PC-3 (cell line): ENCODE measurements at places on chromosomes 12 and 14. TPM values are rescaled to one million over a fixed set of nuclear protein-coding genes. Genes with fewer than 3 reads are reported as not detected.

ACSM4 gene
- total RNA-seq: not detected in 2 replicates

TEX52 gene
- not detected in 2 replicates for total RNA-seq

FAM90A1 gene
- total RNA-seq: not detected in 2 replicates

TXNDC16 gene
- 3.9 and 4.0 TPM in 2 replicates for total RNA-seq

CLEC12A gene
- total RNA-seq: not detected in 2 replicates

POMT2 gene
- total RNA-seq: 57.6 and 67.6 TPM in 2 replicates

TAS2R7 gene
- total RNA-seq: not detected in 2 replicates

NKX2-1 gene
- not detected in 2 replicates for total RNA-seq

ATL1 gene
- 0.63 and 1.3 TPM in 2 replicates for total RNA-seq

POTEG gene
- total RNA-seq: 0.12 TPM in 1 of 2 replicates, not detected in the other

OVCH1 gene
- not detected in 2 replicates for total RNA-seq

MAP1LC3B2 gene
- total RNA-seq: not detected in 2 replicates

WNT1 gene
- total RNA-seq: not detected in 2 replicates

SLC15A4 gene
- total RNA-seq: 19.4 and 20.8 TPM in 2 replicates

SLCO1B1 gene
- not detected in 2 replicates for total RNA-seq

MUCL1 gene
- total RNA-seq: not detected in 2 replicates

GLIPR1L2 gene
- not detected in 2 replicates for total RNA-seq

DHRS2 gene
- total RNA-seq: 40.9 and 43.2 TPM in 2 replicates

NKX2-8 gene
- not detected in 2 replicates for total RNA-seq

DDN gene
- 3.5 and 5.6 TPM in 2 replicates for total RNA-seq

SPX gene
- 0.87 TPM in 1 of 2 replicates, not detected in the other for total RNA-seq

SLC10A1 gene
- not detected in 2 replicates for total RNA-seq

KLRD1 gene
- 0.06 TPM in 1 of 2 replicates, not detected in the other for total RNA-seq

SDR9C7 gene
- total RNA-seq: not detected in 2 replicates

KRT73 gene
- total RNA-seq: not detected in 2 replicates

RIN3 gene
- total RNA-seq: 4.8 and 6.2 TPM in 2 replicates

STAT2 gene
- total RNA-seq: 68.8 and 73.1 TPM in 2 replicates

GALNT16 gene
- total RNA-seq: 0.17 and 0.33 TPM in 2 replicates

MGAT4C gene
- total RNA-seq: not detected in 2 replicates

LIN7A gene
- not detected in 2 replicates for total RNA-seq

PIK3C2G gene
- total RNA-seq: not detected in 2 replicates
